Endothelial cell (in vitro differentiated cells): ENCODE measurements at places on chromosomes 4 and X. TPM values are rescaled to one million over a fixed set of nuclear protein-coding genes. Genes with fewer than 3 reads are reported as not detected.

GRCh38 chrX:150203248-150203645 is 159.9 kb upstream of the MAMLD1 start:
- no peak for DNase-seq
- H3K27me3 ChIP-seq = peaks cover 4% of the 10 kb centered on the region
- no peaks in the 10 kb centered on the region for H3K36me3 ChIP-seq
- peak overlapping the region; percentile 72 for H3K27ac ChIP-seq

DNA sequence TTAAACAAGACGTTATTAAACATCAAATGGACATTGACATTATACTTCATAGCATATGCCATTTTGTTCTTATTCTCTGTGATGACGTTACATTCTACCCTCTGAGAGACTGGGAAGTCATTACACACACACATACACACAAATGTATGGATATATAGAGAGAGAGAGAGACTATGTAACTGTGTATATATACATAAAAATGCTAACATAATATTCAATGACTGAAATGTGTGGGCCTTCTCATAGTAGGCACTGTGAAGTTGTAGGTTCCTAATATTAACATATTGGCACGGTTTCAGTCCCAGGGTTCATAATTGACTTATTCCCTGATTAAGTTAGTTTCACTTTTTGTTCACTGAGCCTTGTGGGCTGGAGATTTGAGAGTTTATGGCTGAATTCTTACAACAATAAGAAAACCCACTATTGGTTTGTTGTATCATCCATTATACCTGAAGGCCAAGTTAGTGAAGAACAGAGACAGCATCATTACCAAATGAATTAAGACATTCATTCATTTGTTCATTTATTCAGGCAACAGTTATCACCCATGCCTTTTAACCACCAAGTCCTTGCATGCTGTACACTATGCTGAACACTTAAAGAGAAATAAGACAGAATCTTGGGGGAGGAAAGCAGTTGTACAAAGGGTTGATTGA is 68.5 kb downstream of the GAB1 start:
- no peak for DNase-seq
- no peak overlapping the region for H3K4me3 ChIP-seq
- peaks cover 67% of the 10 kb centered on the region for H3K4me1 ChIP-seq
- H3K36me3 ChIP-seq = peaks cover 3% of the 10 kb centered on the region
- H3K27me3 ChIP-seq = peaks cover 4% of the 10 kb centered on the region

DNA sequence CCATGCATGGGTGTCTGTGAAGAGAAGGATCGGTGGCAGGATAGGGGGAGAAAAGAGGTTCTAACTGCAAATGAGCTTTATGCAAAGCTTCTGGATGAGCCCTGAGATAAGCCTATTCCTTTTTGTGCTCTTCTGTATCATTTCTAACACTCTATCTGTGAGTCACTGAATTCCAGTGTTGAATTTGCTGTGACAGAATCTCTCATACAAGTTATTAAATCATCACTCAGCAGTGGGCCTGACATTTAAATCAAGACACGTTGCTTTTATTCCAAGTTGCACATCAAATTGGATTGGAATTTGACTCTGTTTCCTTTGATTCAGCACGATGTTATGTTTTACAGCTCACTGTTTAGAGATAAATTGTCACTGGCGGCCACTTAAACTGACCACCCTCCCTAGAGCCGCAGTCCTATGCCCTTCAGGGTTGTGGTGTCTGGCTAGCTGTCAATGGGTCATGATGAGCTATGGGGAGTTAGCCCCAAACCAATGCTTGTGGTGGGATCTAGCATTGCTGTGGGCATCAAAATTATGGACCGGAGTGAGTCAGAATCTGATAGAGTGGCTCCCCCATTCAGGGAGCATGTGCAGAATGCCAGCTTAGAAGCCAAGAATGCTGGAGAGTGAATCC is 42.7 kb downstream of the LHFPL1 start:
- no peak overlapping the region for H3K27ac ChIP-seq
- no peak for DNase-seq
- no peak overlapping the region for H3K4me3 ChIP-seq
- H3K27me3 ChIP-seq = no peaks in the 10 kb centered on the region
- no peaks in the 10 kb centered on the region for H3K4me1 ChIP-seq
- H3K36me3 ChIP-seq = no peaks in the 10 kb centered on the region

DNA sequence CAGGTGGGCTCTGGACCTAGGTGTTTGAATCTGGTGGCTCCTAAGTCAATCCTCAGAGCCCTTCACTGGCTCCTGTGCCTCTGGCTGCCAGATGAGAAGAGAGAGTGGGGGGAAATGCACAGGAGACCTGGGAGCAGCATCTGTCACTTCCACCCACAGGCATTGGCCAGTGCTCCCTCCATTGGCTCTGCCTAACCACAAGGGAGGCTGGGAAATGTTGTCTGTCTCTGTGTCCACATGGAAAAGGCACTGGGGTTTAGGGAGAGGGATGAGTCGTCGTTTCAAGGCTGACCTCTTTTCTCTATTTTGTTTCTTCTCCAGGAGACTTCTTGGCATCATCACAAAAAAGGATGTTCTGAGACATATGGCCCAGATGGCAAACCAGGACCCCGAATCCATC is 76.4 kb downstream of the CLCN4 start:
- no peaks in the 10 kb centered on the region for H3K27me3 ChIP-seq
- peaks cover 6% of the 10 kb centered on the region for H3K36me3 ChIP-seq
- no peak for DNase-seq
- H3K4me1 ChIP-seq = no peaks in the 10 kb centered on the region
- H3K27ac ChIP-seq = no peak overlapping the region
- no peak overlapping the region for H3K4me3 ChIP-seq

GRCh38 chr4:118997601-118998000 is 108.9 kb downstream of the SYNPO2 start:
- H3K27ac ChIP-seq = no peak overlapping the region
- no peaks in the 10 kb centered on the region for H3K36me3 ChIP-seq
- H3K4me3 ChIP-seq = no peak overlapping the region

GRCh38 chrX:30060718-30061117 is 154.6 kb upstream of the MAGEB2 start:
- no peak overlapping the region for H3K27ac ChIP-seq
- DNase-seq = peak; percentile 3
- H3K27me3 ChIP-seq = peaks cover 2% of the 10 kb centered on the region
- no peaks in the 10 kb centered on the region for H3K4me1 ChIP-seq
- no peak overlapping the region for H3K4me3 ChIP-seq

DNA sequence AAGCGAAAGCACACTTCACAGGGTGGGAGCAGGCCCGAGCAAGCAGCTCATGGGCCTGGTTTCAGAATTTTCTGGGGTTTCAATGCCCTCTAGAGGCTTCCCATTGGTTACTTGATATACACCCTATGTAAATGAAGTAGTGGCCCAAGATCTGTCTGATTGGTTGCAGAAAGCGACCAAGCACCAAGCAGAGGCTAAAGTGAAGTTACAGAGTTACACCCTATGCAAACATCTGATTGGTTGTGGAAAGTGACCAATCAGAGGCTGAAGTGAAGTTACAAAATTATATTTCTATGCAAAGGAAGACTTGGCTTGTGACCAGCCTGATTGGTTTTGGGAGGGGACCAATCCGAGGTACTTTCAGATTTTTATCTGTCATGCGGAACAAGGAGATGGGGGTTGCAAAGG is 8.2 kb downstream of the FHIP1A start:
- no peak for DNase-seq
- H3K4me3 ChIP-seq = no peak overlapping the region
- H3K36me3 ChIP-seq = no peaks in the 10 kb centered on the region
- no peaks in the 10 kb centered on the region for H3K27me3 ChIP-seq
- H3K27ac ChIP-seq = no peak overlapping the region

GRCh38 chr4:54730581-54730980 is 72.8 kb downstream of the KIT start:
- no peak overlapping the region for H3K27ac ChIP-seq
- H3K27me3 ChIP-seq = no peaks in the 10 kb centered on the region
- peaks cover 34% of the 10 kb centered on the region for H3K36me3 ChIP-seq
- H3K4me1 ChIP-seq = peaks cover 6% of the 10 kb centered on the region

GRCh38 chr4:26104056-26104685 is 190.2 kb downstream of the SMIM20 start:
- no peak for DNase-seq
- no peak overlapping the region for H3K27ac ChIP-seq
- no peak overlapping the region for H3K4me3 ChIP-seq
- H3K27me3 ChIP-seq = no peaks in the 10 kb centered on the region

DNA sequence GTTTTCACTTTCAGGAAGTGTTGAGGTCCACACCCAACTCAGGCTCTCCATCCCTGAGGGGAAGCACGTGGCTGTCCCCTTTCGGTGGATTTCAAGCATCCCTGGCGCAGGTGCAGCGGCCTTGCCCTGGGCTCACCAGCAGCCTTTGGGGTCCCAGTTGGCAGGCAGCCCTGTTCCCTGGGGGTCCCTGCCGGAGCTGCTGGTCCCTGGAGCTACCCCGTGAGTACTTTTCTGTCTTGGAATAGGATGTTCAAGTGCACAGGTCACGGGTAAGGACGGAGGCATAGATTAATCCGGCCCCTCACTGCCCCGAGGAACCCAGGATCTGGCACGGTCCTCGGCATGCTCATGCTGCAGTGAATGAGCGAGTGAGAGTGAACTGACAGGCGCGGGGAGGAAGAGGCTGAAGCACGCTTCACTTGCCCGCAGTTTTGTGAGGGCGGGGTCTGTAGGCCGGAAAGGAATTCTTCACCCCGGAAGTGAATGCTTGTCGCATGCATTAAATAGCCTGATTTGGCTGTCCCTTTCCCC is 117.2 kb upstream of the FAT1 start:
- no peak for DNase-seq
- H3K4me3 ChIP-seq = no peak overlapping the region
- no peak overlapping the region for H3K27ac ChIP-seq
- no peaks in the 10 kb centered on the region for H3K4me1 ChIP-seq
- H3K36me3 ChIP-seq = no peaks in the 10 kb centered on the region
- H3K27me3 ChIP-seq = no peaks in the 10 kb centered on the region

GRCh38 chr4:189084671-189085070 is 856.0 kb upstream of the FRG1 start:
- no peaks in the 10 kb centered on the region for H3K27me3 ChIP-seq
- no peaks in the 10 kb centered on the region for H3K4me1 ChIP-seq
- no peak for DNase-seq
- no peak overlapping the region for H3K27ac ChIP-seq
- H3K4me3 ChIP-seq = no peak overlapping the region

- H3K4me1 ChIP-seq = no peaks in the 10 kb centered on the region
- no peak overlapping the region for H3K4me3 ChIP-seq
- no peaks in the 10 kb centered on the region for H3K36me3 ChIP-seq
- no peak overlapping the region for H3K27ac ChIP-seq
- no peak for DNase-seq
- no peaks in the 10 kb centered on the region for H3K27me3 ChIP-seq
Measured at GRCh38 chrX:18003876-18004275, 142.8 kb upstream of the RAI2 start.

DNA sequence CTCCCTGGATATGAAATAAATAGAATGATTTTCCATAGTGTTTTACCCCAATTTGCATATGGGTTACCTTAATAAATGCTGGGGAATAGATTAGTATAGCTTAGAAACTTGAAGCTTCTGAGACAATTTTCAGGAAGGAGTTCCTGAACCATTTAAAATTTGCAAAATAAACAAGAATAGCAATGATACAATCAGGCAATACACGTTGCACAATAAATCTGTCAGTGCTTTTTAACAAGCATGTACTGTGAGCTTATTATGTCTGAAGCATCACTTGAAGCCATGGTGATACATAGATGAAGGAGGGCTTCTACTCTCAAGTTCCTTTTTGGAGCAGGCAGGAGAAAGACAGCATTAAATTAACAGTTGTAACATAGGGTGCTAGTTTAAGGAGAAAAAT is 84.2 kb upstream of the WDFY3 start:
- no peak overlapping the region for H3K4me3 ChIP-seq
- H3K27ac ChIP-seq = no peak overlapping the region
- no peaks in the 10 kb centered on the region for H3K36me3 ChIP-seq
- DNase-seq = no peak
- peaks cover 2% of the 10 kb centered on the region for H3K27me3 ChIP-seq

- no peaks in the 10 kb centered on the region for H3K27me3 ChIP-seq
- no peak for DNase-seq
- no peak overlapping the region for H3K4me3 ChIP-seq
- peak overlapping the region; percentile 90 for H3K27ac ChIP-seq
Measured at GRCh38 chrX:68703369-68703768, 55.9 kb downstream of the STARD8 start.

DNA sequence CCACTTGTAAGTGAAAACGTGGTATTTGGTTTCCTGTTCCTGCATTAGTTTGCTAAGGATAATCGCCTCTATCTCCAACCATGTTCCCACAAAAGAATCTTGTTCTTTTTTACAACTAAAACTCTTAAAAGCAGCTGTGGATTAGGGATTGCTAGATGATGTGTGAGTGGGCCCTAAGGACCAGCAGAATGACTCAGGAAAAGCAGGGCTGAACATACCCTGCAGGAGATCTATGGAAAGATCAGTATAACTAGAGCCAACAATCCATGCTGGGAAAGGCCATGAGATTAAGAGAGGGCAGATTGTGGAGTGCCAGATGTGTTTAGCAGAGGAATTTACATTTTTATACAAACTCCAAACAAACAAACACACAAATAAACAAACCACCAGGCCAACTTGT is 128.4 kb upstream of the TMEM164 start:
- no peaks in the 10 kb centered on the region for H3K36me3 ChIP-seq
- no peaks in the 10 kb centered on the region for H3K27me3 ChIP-seq
- H3K4me1 ChIP-seq = peaks cover 5% of the 10 kb centered on the region

DNA sequence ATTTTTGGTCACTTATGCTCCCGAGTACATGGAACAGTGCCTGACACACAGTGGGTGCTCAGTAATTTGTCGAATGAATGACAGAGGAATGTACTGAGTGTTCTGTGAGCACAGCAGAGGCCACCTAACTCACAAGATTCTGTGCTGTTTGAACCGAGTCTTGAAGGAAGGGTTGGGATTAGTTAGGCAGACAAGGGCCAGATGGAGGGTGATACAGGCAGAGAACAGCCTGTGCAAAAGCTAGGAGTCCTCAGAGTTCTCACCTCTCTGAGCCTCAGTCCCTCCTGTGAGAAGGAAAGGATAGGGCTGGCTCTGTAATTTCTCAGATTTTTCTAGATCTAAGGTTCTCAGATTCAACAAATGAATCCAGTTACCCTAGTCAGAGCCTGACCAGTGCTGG is 108.8 kb downstream of the NHSL2 start:
- H3K4me1 ChIP-seq = peaks cover 2% of the 10 kb centered on the region
- no peaks in the 10 kb centered on the region for H3K36me3 ChIP-seq
- H3K27ac ChIP-seq = no peak overlapping the region
- H3K27me3 ChIP-seq = peaks cover 4% of the 10 kb centered on the region
- DNase-seq = no peak

The KIT gene
- 49.1 TPM for total RNA-seq

The NAA11 gene
- not detected for total RNA-seq

The POU3F4 gene
- total RNA-seq = not detected

The ZMAT1 gene
- 7.3 TPM for total RNA-seq

The DNAAF6 gene
- 1.2 TPM for total RNA-seq

The GRID2 gene
- 11.6 TPM for total RNA-seq

The SHOX gene
- total RNA-seq = not detected

The GNRHR gene
- not detected for total RNA-seq

The GAGE13 gene
- total RNA-seq = not detected

The CENPVL1 gene
- total RNA-seq = not detected

The ATP7A gene
- total RNA-seq = 6.7 TPM

The WNK3 gene
- 12.5 TPM for total RNA-seq

The USP17L20 gene
- total RNA-seq = not detected

The TAF7L gene
- 0.31 TPM for total RNA-seq
